Prostate gland (tissue), 2 donors: ENCODE measurements at places on chromosomes 4 and X. TPM values are rescaled to one million over a fixed set of nuclear protein-coding genes. Genes with fewer than 3 reads are reported as not detected.

- DNase-seq = no peak
Observed at GRCh38 chr4:23770011-23770410, 119.8 kb downstream of the PPARGC1A start.

DNA sequence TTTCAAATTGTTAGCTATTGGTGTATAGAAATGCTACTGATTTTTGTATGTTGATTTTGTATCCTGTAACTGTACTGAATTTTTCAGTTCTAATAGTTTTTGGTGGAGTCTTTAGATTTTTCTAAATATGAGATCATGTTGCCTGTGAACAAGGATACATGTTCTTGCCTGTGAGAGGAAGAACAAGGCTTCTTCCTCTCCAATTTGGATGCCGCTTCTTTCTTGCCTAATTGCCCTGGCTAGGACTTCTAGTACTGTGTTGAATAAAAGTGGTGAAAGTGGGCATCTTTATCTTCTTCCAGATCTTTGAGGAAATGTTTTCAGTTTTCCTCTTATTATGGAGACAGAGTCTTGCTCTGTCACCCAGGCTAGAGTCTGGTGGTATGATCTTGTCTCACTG is 16.2 kb upstream of the NAP1L5 start:
- no peak for DNase-seq

- DNase-seq = no peak
Observed at GRCh38 chr4:169861593-169861992, 103.8 kb upstream of the HPF1 start.

DNA sequence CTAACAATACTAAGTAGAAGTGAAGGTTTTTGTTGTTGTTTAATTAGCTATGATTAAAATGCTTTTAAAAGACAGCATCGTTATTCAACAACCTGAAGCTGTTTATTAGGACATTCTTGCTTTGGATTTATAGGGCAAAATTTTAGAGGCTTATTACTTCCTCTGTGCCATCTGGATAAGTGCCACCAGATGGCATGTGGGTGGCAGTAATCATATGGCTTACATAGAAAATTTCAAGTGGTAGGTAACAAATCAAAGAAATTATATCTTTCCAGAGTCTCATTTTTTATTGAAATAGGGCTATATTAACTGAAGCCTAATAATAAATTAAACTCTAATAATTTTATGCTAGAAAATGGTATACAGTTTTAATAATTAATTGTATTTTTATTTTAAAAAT is 83.3 kb upstream of the HTR2C start:
- no peak for DNase-seq

GRCh38 chr4:78136109-78137081 is 79.3 kb downstream of the FRAS1 start:
- no peak for DNase-seq

GRCh38 chr4:149987330-149988086 is 90.7 kb upstream of the DCLK2 start:
- no peak for DNase-seq

GRCh38 chrX:37846141-37846540 is 1.2 kb downstream of the DYNLT3 start:
- no peak for DNase-seq

Gene PALLD
- total RNA-seq = 252 TPM

Gene GPC3
- total RNA-seq = 2.7 TPM
